ENCODE measurements at places on chromosomes 1 and 21.
A peak's percentile ranks its signal among the peaks of the same experiment; 100 is the strongest.

GRCh38 chr1:26787381-26787705, 407 bp upstream of the PIGV start:
- no peak for DNase-seq

DNA sequence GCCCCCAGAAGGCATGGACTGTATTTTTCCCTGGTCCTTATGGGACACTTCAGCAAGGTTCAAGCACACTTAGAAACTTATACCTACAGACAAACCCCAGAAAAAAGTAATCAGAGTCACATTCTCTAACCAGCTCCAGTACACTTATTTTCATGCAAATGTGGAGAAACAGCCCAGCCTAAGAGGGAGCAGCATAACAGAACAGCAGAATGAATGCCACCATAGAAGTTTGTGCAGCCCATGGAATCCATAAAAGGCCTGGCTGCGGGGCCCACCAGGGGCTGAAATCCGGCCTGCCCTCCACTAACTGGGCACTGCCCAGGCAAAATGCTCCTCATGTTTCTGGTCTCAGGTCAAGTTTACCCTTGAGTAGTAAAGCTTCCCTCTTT, 60.4 kb upstream of the ATP1A1 start:
- DNase-seq = no peak

- DNase-seq = no peak
Observed at GRCh38 chr1:62241371-62242131, 46.9 kb downstream of the L1TD1 start.

DNA sequence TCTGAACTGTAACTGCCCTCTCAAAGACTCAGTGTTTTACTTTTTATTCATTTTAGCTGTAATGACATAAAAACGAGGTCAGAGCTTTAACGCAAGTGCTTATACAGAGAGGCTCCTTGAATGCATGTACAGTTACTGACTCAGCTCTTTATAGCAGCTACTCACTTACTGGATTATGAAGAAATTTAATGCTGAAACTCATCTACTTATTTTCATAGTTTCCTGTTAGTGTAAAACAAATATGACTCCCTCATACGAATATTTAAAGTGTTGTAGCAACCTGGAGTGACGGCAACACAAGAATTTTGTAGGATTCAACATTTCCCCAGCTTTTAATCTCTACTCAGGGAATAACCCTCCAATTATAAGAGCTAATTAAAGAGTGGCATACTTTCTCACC, 32.7 kb downstream of the ADSS2 start:
- DNase-seq = no peak

DNA sequence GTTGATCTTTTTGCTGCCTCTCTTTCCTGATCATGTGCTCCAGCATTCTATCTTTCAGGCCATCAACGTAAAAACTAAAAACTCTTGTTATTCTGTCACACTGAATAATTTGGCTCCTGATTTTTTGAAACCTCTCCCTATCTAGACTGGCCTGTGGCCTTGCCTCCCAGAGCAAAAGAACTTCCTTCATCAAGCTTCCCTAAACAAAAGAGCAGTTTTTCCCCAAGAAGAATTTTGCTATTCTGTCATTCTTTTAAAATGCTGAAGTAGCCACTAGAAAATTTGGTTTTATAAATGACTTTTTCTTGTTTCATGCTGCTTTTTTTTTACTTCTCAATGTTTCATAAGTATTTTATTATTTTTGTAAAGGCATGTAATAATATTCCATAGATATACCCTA, 37.1 kb upstream of the CR2 start:
- DNase-seq = no peak

GRCh38 chr1:55547405-55547804, 332.2 kb upstream of the USP24 start:
- DNase-seq = no peak

DNA sequence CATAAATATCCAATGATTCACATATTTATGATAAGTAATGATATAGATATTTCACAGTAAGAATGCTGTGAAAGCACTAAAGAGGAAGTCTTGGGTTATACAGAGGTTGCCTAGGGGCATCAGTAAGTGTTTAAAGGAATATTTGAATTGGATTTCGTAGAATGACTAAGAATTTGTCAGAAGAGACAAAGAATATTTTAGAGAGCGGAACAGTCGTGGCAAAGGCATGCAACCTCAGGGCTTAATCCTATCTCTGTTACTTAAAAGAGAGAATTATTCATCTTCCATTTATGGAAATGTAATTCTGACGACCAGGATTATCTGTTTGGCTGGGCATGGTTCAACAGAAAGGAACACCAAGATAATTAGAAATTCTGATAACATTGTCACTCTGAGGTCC, 171.9 kb upstream of the NR5A2 start:
- no peak for DNase-seq

- DNase-seq = peak; percentile 85
Observed at GRCh38 chr1:55463814-55464475, 248.8 kb upstream of the USP24 start.

DNA sequence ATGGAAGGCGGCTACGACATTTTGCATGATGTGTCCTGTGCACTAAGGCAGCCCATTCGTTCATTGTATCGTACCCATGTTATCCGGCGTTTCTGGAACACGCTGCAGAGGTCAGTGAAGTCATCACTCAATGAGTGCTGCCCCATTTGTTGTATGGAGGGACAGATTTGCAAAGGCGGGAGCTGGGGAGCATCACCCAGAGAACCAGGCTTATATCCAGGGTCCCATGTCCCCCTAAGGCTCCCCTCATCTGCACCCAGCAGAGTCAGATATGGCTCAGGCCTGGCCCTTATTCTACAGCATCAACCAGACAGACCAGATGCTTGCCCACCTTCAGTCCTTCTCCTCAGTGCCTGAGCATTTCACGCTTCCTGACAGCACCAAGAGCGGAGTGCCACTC, 31.2 kb downstream of the SZT2 start:
- no peak for DNase-seq

DNA sequence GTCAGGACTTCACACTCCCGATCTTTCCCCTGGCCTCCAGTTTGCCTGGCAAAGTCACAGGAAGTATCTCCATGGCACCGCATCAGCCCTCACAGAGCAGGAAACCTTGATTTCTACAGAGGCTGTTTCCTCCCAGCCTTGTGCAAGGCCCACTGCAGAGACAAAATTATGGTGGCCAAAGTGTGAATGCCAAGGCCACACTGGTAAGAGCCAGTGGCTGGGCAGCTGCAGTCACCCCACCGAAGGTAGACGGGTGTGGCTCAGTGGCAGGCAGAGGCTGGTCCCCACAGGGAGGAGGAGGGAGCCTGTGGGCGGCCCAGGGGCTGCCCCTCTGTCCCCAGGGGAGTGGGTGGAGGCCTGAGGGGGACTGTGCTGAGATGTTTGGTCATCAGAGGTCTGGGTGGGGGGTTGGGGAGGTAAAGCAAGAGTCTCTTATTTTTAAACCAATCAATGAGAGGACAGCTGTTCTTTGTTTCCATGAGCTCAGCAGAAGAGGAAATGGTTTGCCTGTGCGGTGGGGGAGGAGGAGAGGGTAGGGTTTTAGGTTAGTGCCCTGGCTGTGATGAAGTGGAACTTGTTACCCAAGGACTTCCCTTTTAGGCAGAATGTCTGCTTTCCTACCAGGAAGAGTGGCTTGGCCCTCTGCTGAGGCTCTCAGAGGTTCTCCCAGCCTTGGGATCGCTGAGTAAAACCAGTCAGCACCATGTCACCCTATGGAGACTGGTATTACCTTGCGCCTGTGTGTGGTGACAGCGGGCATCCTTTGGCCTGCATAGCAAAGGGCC, 18.0 kb upstream of the BTG2 start:
- DNase-seq = peak; percentile 67

DNA sequence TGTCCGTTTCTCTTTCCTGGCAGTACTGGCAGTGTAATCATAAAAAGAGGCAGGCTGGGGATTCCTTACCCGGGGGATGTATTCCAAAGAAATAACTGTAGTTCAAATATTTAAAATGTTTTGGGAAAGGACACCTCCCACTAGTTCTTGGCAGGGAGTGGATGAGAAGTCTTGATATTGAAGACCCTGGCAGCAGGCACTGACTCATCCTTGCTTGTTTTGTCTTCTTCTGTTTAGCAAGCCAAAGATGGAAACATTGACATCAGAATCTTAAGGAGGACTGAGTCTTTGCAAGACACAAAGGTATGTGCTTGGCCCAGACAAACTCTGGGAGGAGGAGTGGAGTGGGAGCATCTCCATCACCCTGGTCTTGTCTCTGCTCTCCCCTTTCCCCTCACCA, 639 bp downstream of the IL20 start:
- no peak for DNase-seq

Measured in tibial artery (tissue), 4 donors.